ENCODE measurements at places on chromosomes 7 and 10. TPM values are rescaled to one million over a fixed set of nuclear protein-coding genes. Genes with fewer than 3 reads are reported as not detected.

GRCh38 chr10:118027397-118027796, 19.3 kb downstream of the RAB11FIP2 start:
- DNase-seq: no peak

GRCh38 chr7:2185715-2186114, 47.0 kb downstream of the MAD1L1 start:
- no peak for DNase-seq

GRCh38 chr10:18659819-18660535, 746 bp downstream of the ARL5B start:
- DNase-seq: no peak

- no peak for DNase-seq
Measured at GRCh38 chr10:119177708-119178371, 772 bp downstream of the PRDX3 start.

DNA sequence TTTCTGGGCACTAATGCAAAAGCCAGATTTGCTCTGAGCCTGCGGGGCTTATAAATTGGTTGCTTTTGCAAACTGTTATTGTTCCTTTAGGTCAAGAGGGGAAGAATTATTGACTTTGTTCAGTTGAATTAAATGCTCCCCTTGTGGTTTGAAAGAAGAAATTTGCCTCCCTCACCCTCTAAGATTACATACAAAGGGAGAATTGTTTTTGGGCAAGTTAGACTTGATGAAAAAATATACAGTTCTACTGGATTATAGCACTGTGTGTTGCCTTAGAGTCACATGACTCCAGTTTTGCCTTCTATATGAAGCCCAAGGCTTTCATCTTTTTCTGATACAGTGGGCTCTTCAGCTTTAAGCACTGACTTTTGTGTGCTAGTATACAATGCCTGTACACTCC, 1265.8 kb upstream of the LRRTM3 start:
- DNase-seq: no peak

DNA sequence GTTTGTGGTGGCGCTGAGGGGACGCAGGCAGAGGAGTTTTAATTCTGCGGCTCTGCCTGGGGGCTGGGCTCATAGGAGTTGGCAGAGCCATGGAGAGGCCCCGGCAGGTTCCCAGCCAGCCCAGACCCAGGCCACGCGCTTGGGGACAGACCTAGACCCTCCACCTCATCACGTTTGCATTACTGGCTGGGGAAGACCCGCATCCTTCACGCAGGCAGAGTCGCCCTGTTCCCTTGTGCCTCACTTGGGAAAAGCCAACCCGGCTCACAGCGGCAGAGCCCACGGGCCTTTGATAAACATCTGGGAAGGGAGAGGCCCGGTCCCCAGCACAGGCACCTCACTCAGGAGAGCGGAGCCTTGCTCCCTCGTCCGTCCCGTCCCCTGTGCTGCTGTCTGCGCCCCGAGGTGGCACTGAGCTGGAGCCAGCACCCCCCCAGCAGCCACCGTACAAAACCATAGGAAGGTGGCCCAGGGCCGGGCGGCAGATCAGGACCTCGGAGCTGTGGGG, 112.8 kb downstream of the CYTH3 start:
- no peak for DNase-seq

DNA sequence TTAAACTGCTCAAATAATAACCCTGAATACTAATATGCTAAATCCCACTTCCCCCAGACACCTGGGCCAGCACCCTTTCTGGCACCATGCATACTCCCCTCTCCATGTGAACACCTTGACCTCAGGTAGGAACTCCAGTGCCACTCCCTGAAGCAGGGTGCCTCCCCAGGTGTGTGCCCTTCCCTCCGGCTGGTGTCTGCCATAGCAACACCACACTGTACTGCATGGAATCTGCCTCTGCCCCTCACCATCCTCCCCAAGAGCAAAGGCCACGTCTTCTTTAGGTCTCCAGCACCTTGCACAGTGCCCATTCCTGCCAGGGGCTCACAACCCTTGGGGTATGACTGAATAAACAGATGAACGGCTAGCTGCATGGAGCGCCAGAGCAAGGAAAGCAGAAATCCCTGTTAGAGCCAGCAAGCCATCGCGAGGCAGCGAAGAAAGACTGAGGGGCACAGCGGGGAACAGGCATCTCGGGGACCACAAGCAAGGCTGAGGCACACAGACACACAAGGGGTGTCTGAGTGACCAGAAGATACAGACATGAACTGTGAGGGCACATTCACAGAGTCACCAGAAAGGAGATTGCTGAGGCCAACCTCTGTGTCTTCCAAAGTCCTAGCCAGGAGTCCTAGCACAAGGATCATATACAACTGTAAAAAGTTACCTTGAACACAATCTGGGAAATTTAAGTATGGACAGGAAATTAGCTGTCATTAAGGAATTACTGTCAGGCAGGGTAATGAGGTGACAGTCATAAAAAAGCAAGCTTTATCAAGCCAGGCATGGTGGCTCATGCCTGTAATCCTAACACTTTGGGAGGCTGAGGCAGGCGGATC, 25.7 kb downstream of the COBL start:
- DNase-seq: no peak

DNA sequence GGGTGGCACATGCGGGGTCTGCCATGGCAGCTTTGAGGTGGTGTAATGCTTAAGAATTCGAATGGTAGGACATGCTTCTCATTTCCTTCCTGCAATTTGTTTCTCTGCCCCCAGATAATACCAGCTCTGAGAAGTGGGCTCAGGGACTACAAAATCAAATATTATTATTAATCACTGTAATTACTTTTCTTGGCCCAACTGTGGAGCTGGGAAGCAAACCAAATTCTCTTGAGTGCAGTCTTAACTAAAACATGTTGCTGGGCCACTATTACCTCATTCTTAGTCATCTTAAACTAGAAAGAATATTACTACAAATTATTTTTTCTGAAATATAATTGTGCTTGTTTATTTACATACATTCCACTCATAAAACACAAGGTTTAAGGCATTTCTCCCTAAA, 566.7 kb upstream of the NRP1 start:
- DNase-seq: no peak

- DNase-seq: no peak
Measured at GRCh38 chr7:66696774-66697191, 43.8 kb upstream of the RABGEF1 start.

DNA sequence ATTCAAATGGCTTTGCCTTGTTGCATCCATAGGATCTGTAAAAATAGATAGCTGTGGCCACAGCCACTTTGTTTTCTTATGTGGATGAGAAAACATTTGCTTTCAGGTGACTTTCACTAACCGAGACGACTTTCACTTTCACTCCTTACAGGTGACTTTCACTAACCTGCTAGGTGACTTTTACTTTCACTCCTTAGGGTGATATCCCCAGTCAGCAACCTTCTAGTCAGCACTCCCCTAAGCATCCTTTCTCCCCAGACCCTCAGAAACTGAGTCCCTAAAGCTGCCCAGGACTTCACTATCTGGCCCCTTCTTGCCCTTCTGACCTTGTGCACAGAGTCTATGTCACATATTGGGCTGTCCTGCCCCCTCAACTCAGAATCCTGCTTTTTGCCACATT, 177.5 kb downstream of the RELN start:
- no peak for DNase-seq

DNA sequence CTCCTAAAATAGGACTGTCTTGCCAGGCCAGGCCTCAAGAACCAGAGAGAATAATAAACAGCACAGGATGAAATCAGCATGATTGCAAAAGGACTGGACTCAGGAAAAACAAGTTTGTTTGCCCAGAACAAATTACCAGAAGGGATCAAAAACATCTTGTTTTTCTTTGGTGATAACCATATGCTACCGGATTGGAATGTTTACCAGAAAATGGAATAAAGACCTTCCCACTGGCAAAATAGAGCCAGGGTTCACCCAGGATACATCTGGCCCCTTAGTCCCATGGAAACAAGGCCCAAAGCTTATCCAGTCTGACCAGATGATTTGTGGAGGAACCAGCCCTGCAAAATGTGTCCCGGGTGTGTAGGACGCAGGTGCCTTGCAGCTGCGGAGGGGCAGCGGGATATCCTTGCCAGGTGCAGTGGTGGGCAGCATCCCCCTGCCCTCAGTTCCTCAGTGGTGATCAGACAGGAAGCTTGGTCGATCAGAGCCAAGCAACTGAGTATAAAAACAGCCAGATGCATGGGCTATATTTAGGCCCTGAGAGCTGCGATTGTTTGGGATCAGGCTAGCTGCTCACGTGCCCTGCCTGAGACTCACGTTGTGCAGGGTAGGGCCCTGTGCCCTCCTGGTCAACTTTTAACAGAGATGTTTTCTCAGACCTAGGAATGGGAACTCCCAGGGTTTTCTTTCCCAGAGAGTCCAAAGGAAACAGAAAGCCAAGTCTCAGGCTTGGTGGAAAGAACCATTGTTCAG, 4.6 kb upstream of the ZNF22 start:
- no peak for DNase-seq

DNA sequence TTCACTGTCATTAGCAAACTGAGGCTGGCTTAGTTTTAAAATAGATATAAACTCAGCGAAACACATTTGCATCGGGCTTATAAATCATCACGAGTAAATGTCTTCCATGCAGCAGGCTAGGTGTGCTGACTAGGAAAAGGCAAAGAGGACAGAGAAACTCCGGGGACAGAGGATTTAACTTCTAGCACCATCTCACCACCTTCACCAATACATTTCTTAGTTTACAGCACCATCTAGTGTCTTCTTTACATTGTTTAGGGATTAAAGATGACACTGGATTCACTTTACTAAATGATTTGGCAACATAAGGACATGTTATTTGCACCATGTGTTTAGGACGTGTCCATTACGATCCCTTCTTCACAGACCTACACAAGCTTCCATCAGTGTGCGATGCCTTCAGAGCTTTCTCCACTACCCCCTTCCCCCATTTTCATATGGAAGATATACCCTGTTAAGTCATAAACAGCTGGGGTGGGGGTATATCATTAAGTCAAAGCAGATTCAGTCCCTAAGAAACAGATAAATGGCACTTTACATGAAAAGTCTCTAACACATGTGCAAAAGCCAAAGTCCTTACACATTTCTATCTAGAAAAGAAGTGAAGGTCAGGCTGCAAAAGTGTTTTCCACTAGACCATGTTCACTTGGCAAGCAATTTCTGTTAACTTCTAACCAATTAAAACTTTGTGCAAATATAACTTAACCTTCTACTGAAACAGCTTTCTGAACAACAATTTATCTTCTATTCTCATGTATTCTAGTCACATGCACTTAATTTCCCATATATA, 103.3 kb downstream of the GRB10 start:
- DNase-seq: no peak

- DNase-seq: no peak
Measured at GRCh38 chr7:111301891-111302290, 211.0 kb downstream of the LRRN3 start.

DNA sequence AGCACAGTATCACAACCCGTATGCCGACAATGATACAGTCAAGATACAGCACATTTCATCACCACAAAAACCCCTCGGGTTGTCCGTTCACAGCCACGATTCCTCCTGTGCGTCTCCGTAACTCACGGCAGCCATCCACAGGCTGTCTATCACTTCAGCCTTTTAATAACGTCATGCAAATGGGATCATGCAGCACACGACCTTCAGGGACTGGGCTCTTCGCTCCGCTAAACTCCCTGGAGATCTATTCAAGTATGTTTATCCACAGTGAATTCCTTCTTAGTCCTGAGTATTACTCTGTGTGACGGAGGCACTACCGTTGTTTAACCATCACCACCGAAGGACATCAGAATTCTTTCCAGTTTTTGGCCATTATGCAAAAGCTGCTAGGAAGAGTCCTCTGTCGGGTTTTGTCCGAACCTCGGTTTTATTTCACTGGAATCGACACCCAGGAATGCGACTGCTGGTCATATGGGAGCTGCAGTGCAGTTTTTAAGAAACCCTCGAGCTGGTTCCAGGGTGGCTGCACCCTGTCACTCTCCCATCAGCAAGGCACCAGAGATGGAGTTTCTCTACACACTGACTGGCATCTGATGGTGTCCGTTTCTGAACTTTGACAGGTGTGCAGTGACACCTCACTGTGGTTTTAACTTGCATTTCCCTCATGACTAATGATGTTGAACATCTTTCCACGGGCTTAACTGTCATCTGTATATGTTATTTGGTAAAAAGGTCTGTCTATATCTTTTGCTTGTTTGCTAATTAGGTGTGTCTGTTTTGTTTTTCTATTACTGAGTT, 193.6 kb downstream of the MAD1L1 start:
- no peak for DNase-seq

DNA sequence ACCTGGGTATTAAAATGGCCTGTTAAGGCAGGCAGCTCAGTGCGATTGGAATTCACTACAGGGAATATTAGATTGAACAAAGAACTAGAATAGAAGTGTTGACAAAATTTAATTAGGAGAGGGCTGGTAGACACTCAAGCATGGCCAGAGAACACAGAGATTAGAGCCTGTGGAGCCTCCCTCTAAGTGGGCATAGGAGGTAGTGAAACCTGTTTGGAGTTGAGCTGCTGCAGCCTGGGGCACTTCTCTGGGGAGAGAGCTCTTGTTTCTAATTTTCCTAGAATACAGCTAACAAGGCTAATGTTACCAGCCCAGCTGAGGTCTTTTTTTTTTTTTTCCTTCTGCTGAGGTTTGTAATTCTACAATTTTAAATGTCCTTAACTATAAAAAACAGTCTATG, 46.4 kb downstream of the TMEM168 start:
- no peak for DNase-seq

DNA sequence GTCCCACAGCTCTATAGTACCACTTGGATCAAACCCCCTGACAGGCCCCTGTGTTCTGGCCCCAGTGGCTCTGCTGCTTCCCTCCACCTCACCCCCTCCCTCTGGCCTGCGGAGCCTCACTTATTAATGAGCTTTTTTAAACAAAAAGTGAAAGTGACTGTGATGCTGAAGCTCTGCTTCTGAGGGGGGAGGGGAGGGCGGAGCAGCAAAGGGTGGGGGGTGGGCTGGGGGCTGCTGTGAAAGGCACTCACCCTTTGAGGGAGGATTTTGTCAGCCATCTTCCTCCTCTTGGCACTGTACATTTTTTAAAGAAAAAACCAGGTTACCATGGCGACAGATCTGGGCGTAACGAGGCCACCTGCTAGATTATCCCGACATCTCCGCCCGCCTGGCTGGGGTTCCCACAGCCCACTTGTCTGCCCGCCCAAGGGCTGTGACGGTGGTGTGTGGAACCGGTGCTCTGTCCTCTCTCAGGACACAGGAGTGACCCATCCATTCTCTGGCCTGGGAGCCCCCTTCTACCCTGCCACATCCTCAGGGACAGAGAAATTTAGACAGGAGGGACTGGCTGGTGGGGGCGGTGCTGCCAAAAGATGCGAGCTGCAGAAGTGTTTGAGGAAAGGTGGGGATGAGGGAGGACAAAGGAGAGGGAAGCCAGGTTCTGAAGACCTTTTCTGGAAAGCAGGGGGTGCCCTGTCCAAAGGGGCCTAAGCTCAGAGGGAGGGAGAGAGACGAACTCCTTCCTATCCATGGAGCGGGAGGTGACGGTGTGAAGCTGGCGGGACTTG, 4.9 kb downstream of the SMARCD3 start:
- peak; percentile 44 for DNase-seq

GRCh38 chr7:155003092-155003375, at the start of gene PAXIP1:
PAXIP1 (minus strand) TSS chr7:155003124; CDS start chr7:155002929, 195 bp downstream.
- DNase-seq: no peak

- no peak for DNase-seq
Measured at GRCh38 chr7:155585532-155585895, 39.2 kb upstream of the CNPY1 start.

- DNase-seq: no peak
Measured at GRCh38 chr7:31794851-31795344, 107.9 kb downstream of the PPP1R17 start.

BAMBI gene
- 2.1 TPM for total RNA-seq

C7orf57 gene
- total RNA-seq: 2.0 TPM

GARIN1A gene
- 1.4 TPM for total RNA-seq

CPA2 gene
- 2.2 TPM for total RNA-seq

VSTM4 gene
- total RNA-seq: 0.10 TPM

SUFU gene
- total RNA-seq: 13.2 TPM

SGMS1 gene
- 28.4 TPM for total RNA-seq

PRLHR gene
- total RNA-seq: not detected

HNRNPH3 gene
- total RNA-seq: 186 TPM

SPDYE11 gene
- not detected for total RNA-seq

TWIST1 gene
- total RNA-seq: 0.92 TPM
